Motor neuron (in vitro differentiated cells): ENCODE measurements at places on chromosomes 1 and 21. TPM values are rescaled to one million over a fixed set of nuclear protein-coding genes. Genes with fewer than 3 reads are reported as not detected.

The LCE1F gene
- not detected in 2 replicates for total RNA-seq

The NBPF10 gene
- 0.43 and 0.44 TPM in 2 replicates for total RNA-seq

The LCE2A gene
- 2.5 TPM in 1 of 2 replicates, not detected in the other for total RNA-seq

The TSPEAR gene
- 0.31 and 0.50 TPM in 2 replicates for total RNA-seq

The SLC30A2 gene
- 0.21 and 0.37 TPM in 2 replicates for total RNA-seq

The TENT5C gene
- total RNA-seq = 0.17 and 0.18 TPM in 2 replicates

The TRNP1 gene
- 26.0 and 28.4 TPM in 2 replicates for total RNA-seq

The HMCN1 gene
- total RNA-seq = 0.43 and 0.44 TPM in 2 replicates

The IL22RA1 gene
- total RNA-seq = 0.09 and 0.16 TPM in 2 replicates
